Stimulated activated CD8-positive, alpha-beta memory T cell treated with anti-CD3 and anti-CD28 coated beads, Interleukin-15, amount 100 ng/mL, for 4 hours (primary cell): ENCODE measurements at places on chromosomes 13 and 19.

DNA sequence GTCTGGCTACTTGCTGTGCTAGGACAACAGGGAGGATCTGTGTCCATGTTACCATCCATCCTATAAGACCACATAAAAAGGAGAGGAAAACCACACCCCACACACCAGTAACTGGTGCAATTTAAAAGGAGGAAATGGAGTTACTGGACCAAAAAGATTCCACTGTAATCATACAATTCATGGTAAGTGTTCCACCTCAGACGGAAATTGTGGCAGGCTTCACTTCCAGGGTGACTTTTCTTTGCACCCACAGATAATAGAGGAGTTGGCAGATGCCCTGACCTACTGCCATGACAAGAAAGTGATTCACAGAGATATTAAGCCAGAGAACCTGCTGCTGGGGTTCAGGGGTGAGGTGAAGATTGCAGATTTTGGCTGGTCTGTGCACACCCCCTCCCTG lies 2.4 kb downstream of the AURKC start:
- DNase-seq, result no peak

- no peak for DNase-seq
Observed at GRCh38 chr19:50312967-50313811, 16.0 kb downstream of the KCNC3 start.

DNA sequence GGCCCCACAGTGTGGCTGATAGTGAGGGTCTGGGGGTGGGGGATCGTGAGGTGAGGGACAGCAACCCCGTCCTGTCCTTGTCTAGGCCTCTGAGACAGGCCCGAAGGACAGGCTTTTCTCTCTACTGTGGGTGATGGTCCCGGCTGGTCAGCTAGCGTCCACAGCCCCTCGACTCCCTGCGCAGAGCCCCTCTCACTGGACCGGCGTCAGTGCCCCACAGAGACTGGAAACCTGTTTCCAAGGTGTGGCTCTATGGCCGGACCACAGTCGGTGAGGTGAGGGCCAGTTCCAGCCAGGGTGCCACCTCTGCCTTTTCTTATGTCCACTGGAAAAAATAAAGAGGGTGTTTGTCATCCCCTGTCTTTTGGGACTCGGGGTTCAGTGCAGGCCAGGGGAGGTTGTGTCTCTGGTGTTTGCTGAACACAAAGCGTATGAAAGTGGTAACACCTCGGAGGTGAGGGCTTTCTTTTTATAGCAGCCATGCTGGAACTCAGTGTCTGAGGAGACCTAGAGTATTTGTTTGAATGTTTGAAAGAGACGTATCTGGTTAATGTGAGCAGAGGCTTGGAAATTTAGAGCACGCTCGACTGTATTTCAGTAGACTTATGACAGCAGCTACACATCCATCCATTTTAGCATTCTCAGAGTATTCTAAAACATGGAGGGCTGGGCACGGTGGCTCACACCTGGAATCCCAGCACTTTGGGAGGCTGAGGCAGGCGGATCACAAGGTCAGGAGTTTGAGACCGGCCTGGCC lies 22.8 kb downstream of the ATP11A start:
- DNase-seq, result no peak

- no peak for DNase-seq
Observed at GRCh38 chr13:111976474-111977178, 90.3 kb upstream of the SOX1 start.

DNA sequence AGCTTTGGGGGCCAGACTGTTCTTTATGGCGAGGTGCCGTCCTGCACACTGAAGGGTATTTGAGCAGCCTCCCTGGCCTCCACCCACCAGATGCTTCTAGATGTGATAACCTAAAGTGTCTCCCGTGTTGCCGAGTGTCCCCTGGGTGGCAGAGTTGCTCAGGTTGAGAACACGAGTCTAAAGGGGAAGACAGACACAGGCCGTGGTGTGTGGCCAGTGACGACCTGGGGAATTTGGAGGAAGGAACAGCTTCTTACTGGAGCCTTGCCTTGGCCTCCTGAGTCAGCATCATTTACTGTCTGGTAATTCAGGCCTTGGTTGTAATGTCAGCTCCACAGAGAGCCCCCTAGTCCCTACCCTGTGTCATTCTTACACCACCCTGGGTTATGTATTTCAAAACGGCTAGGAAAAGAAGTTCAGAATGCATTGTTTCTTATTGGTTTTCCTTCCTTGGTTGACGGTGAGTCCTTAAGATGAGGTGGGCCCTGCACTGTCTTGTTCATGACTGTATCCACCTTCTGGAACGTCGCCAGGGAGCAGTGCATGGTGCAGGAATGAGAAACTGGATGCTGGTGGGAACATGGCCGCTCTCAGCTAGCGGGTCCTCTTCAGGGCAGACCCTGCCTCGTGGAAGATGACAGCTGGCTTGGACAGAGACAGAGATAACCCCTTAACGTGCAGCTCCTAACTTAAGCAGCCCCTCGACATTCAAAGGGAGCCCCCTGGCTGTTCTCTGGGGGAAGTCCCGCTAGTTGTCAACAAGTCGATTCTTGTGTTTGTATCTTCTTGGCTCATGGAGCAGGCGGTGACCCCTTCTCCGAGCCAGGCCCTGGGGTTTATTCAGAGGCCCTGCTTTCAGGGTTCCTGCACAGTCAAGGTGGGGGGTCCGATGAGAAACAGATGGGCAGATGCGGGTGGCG lies 7.2 kb downstream of the SIN3B start:
- no peak for DNase-seq

DNA sequence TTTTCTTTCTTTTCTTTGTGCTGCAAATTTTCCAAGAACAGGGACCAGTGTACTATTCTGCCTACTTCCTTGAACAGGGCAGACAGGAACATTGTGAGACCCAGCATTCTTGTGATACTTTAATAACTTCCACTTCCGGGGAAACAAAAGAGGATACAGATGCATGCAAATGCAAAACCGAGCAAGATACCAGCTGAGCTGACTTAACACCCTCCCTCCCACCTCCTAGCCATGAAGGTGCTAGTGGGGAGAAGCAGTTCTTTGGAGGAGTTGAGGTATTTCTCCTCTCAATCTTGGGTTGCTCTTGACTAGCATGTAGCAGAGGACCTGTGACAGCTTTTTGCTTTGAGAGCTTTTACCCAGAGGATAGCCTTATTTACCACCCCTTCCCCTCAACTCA lies 111.2 kb downstream of the KLF5 start:
- no peak for DNase-seq

GRCh38 chr13:44437356-44438233 lies 64.0 kb downstream of the SERP2 start:
- DNase-seq, result no peak

DNA sequence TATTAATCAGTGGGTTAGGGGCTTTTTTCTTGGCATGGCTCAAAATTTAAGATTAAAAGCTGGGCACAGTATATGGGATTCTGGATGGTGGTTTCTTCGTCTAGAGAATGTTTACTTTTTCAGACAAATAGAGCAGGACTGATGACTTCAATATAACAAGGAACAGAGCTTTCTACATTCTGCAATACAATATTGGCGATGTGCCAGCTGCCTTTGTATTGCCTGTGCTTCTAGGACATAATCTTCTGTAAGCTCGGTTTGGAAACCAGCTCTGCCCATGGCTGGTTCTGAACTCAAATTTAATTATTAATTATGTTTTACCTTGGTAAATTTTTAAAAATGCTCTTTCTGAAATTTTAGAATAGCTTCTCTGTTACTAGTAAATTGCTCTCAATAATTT lies 139.1 kb upstream of the TRPC4 start:
- no peak for DNase-seq

DNA sequence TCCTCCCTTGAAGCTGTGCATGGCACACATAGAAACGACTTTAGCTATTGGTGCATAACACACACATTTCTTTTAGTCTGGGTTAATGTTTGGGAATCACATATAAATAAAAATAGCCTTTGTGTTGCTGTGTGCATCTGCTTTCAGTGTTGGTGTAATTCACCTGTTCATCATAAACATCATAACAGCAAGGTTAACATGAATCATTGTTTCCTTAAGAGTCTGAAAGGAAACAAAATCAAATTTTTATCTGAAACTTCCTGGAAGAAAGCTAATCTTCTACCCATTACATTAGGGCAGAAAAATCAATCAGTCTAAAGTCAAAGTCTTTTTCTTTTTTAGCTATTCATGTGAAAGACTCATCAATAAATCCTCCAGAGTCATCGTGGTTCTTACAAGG lies 35.0 kb upstream of the TNFSF11 start:
- no peak for DNase-seq

- DNase-seq, result no peak
Observed at GRCh38 chr19:15028490-15028889, 20.8 kb upstream of the CASP14 start.
